ENCODE measurements at places on chromosomes 12 and 14. TPM values are rescaled to one million over a fixed set of nuclear protein-coding genes. Genes with fewer than 3 reads are reported as not detected.
A peak's percentile ranks its signal among the peaks of the same experiment; 100 is the strongest.

The NPFF gene
- not detected for total RNA-seq

The CMTM5 gene
- total RNA-seq: 0.50 TPM

The C12orf50 gene
- total RNA-seq: 0.09 TPM

- no peaks in the 10 kb centered on the region for H3K27me3 ChIP-seq
- H3K4me3 ChIP-seq: no peak overlapping the region
- H3K27ac ChIP-seq: no peak overlapping the region
- DNase-seq: peak; percentile 83
- H3K36me3 ChIP-seq: no peaks in the 10 kb centered on the region
Measured at GRCh38 chr14:91893007-91893406, 25.7 kb upstream of the TC2N start.

DNA sequence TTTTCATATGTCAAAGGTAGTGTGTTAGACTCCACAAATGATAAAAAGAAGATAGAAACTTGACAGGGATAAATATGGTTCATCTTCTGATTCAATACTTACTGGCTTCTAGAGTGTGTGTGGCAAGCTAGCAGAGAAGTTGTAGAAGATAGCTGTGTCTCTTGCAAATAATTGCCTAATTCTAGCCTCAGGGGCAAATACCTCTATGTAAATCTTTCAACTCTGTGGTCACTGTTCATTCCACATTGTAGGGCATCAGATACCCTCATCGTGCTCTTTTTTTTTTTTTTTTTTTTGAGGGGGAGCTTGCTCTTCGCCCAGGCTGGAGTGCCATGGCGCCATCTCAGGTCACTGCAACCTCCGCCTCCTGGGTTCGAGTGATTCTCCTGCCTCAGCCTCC, 1.7 kb downstream of the OLR1 start:
- no peak overlapping the region for H3K27ac ChIP-seq
- H3K27me3 ChIP-seq: no peaks in the 10 kb centered on the region
- no peaks in the 10 kb centered on the region for H3K36me3 ChIP-seq
- no peak for DNase-seq
- no peak overlapping the region for H3K4me3 ChIP-seq

DNA sequence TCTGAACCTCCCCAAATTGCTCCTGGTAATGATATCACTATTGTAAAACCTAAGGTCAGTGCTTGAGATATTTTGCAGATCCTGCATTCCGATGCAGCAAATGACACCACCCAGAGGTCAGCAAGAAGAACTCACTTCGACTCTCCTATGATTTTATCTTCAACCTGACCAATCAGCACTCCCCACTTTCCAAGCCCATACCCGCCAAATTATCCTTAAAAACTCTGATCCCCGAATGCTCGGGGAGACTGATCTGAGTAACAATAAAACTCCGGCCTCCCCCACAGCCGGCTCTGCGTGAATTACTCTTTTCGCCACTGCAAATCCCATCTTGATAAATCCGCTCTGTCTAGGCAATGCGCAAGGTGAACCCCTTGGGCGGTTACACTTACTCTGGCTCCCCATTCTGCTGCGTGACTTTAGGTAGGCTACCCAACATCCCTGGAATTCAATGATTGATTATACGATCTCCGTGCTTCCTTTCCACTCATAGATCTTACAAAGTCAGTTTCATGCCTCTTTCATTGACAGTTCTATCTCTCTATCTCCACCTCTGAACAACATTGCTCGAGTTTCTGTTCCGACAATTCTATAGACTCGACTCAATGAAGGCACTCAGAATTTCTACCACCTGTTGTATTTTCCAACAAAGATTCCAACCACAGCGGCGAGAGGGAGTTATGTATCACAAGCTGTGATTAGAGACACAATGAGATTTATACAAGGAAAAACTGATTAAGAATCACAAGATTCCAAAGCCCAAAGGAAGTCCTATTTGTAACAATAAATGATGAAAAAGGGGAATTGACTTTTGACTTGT, 939 bp downstream of the NPC2 start:
- H3K27me3 ChIP-seq: no peaks in the 10 kb centered on the region
- peaks cover 45% of the 10 kb centered on the region for H3K36me3 ChIP-seq
- DNase-seq: peak; percentile 68
- peaks cover 18% of the 10 kb centered on the region for H3K4me1 ChIP-seq
- H3K27ac ChIP-seq: no peak overlapping the region
- peak overlapping the region; percentile 98 for H3K4me3 ChIP-seq

GRCh38 chr14:87600240-87600639, 392.7 kb downstream of the GALC start:
- no peak for DNase-seq
- H3K4me1 ChIP-seq: no peaks in the 10 kb centered on the region
- H3K4me3 ChIP-seq: no peak overlapping the region
- no peak overlapping the region for H3K27ac ChIP-seq
- H3K36me3 ChIP-seq: no peaks in the 10 kb centered on the region
- no peaks in the 10 kb centered on the region for H3K27me3 ChIP-seq

DNA sequence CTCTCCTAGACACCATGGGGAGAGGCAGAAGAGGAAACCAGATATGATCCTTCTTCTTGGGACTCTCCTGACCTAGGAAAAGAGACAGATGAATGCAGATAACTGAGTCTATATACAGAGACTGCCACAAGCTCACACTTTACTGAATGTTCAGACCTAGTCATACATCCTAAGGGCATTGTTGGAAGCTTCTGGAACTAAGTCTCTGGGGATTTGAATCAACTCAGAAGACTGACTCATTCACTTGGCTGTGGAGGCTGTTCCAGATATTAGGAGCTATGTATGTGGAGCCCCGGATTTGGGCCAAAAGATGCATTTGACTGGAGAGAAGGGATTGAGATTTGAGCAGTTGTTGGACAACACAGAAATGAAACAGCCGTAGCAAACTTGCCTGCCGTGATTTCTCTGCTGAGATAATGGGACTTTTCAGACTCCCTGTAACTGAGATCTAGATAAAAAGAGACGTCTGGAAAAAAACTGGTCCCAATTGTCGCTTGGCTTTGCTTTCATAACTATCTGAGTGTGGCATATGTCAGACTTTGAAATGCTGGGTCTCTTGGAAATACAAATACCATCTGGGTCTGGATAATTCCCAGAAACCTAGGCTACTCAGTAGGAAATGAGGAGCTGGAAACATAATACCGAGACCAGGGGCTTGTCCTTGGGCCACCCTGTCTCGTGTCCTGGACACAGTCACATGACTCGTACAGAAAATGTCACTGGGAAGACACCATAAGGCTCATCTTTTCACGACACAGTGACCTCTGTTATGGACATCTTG, 396.8 kb downstream of the NUAK1 start:
- peaks cover 19% of the 10 kb centered on the region for H3K4me1 ChIP-seq
- no peaks in the 10 kb centered on the region for H3K27me3 ChIP-seq
- no peak for DNase-seq
- no peaks in the 10 kb centered on the region for H3K36me3 ChIP-seq

DNA sequence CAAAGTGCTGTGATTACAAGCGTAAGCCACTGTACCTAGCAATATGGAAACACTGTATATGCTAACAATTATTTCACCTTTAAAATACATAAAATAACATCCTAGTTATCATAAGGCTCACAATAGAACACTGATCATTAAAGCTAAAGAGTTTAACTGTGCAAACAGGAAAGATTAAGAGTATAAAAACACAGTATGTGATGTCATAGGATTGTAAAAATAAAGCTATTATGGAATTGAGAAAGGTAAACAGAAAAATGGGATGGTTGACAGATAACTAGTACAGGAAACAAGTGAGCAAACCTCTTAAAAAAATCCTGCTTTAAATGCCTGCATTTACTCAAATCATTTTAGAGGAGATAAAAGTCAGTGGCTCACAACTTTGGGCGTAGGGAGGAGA, 10.8 kb upstream of the IPO8 start:
- no peak for DNase-seq
- H3K27ac ChIP-seq: no peak overlapping the region
- no peaks in the 10 kb centered on the region for H3K27me3 ChIP-seq
- H3K4me1 ChIP-seq: no peaks in the 10 kb centered on the region

DNA sequence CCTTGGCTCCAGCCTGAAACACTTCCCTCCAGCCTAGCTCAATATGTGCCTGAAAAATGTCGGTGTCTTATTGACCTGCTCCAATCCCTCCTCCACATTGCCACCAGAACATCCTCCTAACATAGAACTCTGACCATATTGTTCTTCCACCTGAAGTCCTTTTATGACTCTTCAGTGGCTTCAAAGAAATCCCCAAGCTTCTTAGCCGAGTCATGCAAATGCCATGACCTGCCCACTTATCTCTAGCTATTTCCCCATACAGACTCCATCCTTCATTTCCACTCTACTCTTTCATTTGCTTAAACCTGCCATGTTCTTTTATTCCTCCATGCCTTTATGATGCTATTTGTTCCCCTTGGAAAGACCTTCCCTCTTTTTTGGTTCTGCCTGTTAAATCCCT, 568.6 kb downstream of the ETNK1 start:
- no peak overlapping the region for H3K4me3 ChIP-seq
- H3K27ac ChIP-seq: no peak overlapping the region
- DNase-seq: no peak
- H3K36me3 ChIP-seq: peaks cover 15% of the 10 kb centered on the region
- no peaks in the 10 kb centered on the region for H3K27me3 ChIP-seq
- no peaks in the 10 kb centered on the region for H3K4me1 ChIP-seq

GRCh38 chr12:119322301-119322723, 12.2 kb upstream of the CCDC60 start:
- no peaks in the 10 kb centered on the region for H3K36me3 ChIP-seq
- H3K27me3 ChIP-seq: peaks cover 23% of the 10 kb centered on the region
- no peak for DNase-seq
- H3K27ac ChIP-seq: no peak overlapping the region
- H3K4me3 ChIP-seq: no peak overlapping the region
- H3K4me1 ChIP-seq: no peaks in the 10 kb centered on the region

GRCh38 chr12:18580706-18581105, 157.1 kb downstream of the PLCZ1 start:
- no peaks in the 10 kb centered on the region for H3K27me3 ChIP-seq
- H3K36me3 ChIP-seq: no peaks in the 10 kb centered on the region
- no peaks in the 10 kb centered on the region for H3K4me1 ChIP-seq
- no peak for DNase-seq
- H3K4me3 ChIP-seq: no peak overlapping the region

- no peaks in the 10 kb centered on the region for H3K27me3 ChIP-seq
- H3K27ac ChIP-seq: no peak overlapping the region
- no peak for DNase-seq
- no peak overlapping the region for H3K4me3 ChIP-seq
Measured at GRCh38 chr12:131231032-131231980, 277.6 kb downstream of the ADGRD1 start.

The RERG gene
- total RNA-seq: 0.42 TPM

GRCh38 chr14:74682169-74682952, 30.5 kb downstream of the AREL1 start:
- peaks cover 72% of the 10 kb centered on the region for H3K36me3 ChIP-seq
- H3K4me3 ChIP-seq: no peak overlapping the region
- peak overlapping the region; percentile 24 for H3K27ac ChIP-seq
- no peaks in the 10 kb centered on the region for H3K4me1 ChIP-seq
- H3K27me3 ChIP-seq: no peaks in the 10 kb centered on the region
- DNase-seq: no peak

The MGST1 gene
- 203 TPM for total RNA-seq

GRCh38 chr12:6745741-6746525, 7.0 kb downstream of the MLF2 start:
- H3K27me3 ChIP-seq: no peaks in the 10 kb centered on the region
- DNase-seq: no peak
- no peak overlapping the region for H3K4me3 ChIP-seq
- H3K36me3 ChIP-seq: peaks cover 46% of the 10 kb centered on the region
- H3K27ac ChIP-seq: no peak overlapping the region
- no peaks in the 10 kb centered on the region for H3K4me1 ChIP-seq

The CLEC2A gene
- 0.87 TPM for total RNA-seq

DNA sequence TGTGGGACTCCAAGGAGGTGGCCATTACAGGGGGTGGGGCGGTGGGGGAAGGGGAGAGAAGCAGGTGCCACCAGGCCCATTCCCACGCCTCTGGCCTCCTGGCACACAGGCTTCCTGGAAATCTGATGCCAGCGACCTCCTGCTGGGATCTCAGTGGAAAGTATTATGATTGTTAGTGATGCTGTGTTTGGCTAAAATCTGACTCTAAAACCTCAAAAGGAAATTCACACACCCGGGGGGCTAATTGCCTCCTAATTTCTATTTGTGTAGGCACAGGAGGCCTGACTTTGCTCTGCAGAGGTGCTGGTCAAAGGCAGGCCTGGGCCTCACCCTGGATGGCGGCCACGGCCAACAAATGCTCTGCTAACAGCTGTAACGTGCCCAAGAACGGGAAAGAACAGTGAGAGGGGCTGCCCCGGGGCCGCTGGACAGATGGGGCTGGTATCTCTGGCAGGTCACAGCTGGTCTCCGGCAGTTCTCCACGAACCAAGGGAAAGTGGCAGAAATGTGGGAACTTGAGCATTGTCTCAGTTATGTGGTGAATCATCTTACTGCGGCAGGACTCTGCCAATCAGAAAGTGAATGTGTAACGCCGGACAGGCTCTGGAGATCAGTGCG, 14.3 kb downstream of the FAM181A start:
- no peak overlapping the region for H3K4me3 ChIP-seq
- no peak overlapping the region for H3K27ac ChIP-seq
- no peak for DNase-seq
- peaks cover 13% of the 10 kb centered on the region for H3K4me1 ChIP-seq
- H3K27me3 ChIP-seq: peaks cover 26% of the 10 kb centered on the region

DNA sequence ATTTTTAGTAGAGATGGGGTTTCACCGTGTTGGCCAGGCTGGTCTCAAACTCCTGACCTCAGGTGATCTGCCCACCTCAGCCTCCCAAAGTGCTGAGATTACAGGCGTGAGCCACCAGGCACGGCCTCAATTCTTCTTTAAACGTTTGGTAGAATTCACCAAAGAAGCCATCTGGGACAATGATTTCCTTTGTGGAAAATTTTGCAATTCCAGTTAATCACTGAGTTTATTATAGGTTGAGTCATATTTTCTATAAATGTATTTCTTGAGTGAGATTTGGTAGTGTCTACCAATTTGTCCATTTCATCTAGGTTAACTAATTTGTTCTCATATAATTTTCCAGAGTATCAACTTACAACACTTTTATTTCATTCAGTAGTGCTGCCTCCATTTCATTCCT, 683.9 kb upstream of the TMEM132C start:
- H3K4me3 ChIP-seq: no peak overlapping the region
- H3K36me3 ChIP-seq: no peaks in the 10 kb centered on the region

The DHRS4L2 gene
- total RNA-seq: 14.8 TPM

The OXA1L gene
- total RNA-seq: 114 TPM

GRCh38 chr12:132491761-132492378, 1.9 kb downstream of the FBRSL1 start:
- no peak overlapping the region for H3K27ac ChIP-seq
- H3K36me3 ChIP-seq: no peaks in the 10 kb centered on the region
- peaks cover 6% of the 10 kb centered on the region for H3K4me1 ChIP-seq

GRCh38 chr12:46303039-46303666, 34.3 kb upstream of the SLC38A1 start:
- H3K27ac ChIP-seq: no peak overlapping the region
- DNase-seq: peak; percentile 60
- H3K36me3 ChIP-seq: no peaks in the 10 kb centered on the region
- H3K4me3 ChIP-seq: no peak overlapping the region

The BLOC1S1 gene
- total RNA-seq: 102 TPM

Measured in endodermal cell (in vitro differentiated cells).